Stimulated activated CD8-positive, alpha-beta memory T cell treated with anti-CD3 and anti-CD28 coated beads, Interleukin-7, amount 100 ng/mL, for 1 hour (primary cell): ENCODE measurements at places on chromosomes 5 and 9.

DNA sequence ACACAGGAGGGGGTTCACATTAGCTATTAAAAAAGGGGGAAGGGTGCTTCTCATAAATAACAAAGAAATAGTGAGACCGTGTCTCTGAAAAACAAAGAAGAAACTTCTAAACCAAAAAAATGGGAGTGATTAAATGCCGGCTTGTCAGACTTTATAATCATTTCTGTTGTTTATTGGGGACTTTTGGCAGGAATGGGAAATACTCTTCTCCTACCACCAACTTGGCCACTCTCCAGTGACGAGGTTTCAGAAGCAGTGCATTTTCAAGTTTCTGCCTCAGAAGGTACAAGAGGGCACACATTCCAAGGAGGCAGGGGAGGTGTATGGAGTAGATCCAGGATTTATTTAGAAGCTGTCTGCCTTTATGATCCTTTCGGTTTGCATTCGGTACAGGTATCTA is 46.2 kb downstream of the LIX1 start:
- DNase-seq = no peak

- DNase-seq = no peak
Observed at GRCh38 chr5:50435168-50435567, 5.9 kb downstream of the EMB start.

DNA sequence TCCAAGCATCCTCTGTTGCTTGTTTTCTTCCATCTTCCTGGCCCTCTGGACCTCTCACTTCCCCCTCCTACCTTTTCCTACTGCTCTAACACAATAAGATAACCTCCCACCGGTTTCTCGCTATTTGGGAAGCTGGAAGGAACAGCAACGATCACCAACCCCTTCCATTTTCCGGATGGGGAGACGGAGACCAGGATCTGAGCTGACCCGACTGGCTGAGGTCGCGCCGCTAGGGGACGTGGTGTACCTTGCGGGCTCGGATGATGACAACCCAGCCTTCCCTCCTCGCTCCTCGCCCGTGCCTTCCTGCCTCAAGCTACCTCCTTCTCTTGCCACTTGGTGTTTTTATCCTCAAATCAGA is 1.9 kb downstream of the LPAR1 start:
- no peak for DNase-seq

DNA sequence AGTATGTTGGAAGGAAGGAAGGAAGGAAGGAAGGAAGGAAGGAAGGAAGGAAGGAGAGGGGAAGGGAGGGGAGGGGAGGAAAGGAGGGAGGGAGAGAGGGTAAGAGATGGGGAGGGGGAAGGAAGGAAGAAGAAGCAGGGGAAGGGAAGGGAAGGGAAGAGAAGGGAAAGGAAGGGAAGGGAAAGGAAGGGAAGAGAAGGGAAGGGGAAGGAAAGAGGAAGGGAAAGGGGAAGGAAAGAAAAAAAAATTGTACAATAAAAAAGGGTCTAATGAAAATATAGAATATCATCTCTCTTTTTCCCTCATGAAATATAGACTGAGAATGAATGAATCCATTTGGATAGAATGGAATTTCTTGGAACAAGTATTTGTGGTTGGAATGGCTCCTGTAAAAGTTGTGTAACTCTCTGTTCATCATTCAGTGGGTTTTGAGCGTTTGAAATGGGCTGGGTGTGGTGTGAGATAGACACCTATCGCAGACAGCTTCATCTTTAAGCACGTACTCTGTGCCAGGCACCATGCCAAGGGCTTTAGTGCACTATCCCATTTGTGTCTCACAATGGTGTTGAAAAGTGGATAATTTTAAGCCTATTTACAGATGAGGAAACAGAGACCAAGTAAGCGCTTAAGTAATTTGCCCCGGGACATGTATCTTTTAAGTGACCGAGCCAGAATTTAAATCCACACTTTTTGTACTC is 11.6 kb upstream of the PAPPA start:
- no peak for DNase-seq

GRCh38 chr5:76999451-76999850 is 30.8 kb upstream of the AGGF1 start:
- DNase-seq = no peak

DNA sequence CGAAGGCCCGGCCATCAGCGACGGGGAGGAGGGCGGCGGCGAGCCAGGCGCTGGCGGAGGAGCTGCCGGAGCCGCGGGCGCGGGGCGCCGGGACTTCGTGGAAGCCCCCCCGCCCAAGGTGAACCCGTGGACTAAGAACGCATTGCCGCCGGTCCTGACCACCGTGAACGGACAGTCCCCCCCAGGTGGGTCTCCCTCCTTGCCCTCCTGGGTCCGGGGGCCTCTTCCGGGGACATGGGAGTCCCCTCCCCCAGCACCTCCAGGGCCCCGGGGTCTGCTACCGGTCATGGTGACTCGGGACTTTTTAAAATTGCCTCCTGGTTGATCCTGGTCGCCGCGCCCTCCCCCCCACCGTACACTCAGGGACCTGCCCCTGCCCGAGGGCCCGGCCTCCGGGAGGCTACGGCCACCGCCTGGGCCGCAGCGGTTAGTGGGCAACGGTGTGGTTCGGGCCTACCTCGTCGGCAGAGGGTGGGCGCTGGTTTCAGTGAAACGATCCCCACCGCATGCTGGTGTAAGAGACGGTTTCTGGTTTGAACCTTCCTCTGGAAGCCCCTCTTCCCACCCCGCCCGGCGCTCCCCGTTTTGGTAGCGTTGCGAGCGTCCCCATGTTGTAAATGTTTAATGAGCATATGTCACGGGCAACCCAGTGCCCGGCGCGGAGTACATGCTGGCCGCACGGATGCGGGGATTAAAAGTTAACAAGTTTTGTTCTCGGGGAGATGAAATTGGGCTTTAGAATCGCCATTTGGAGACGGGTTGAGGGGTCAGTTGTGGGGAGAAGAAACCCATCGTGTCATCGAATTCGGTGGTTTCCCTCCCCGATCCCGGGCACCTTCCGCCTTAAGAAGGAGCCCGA is 1.1 kb downstream of the LARP1 start:
- peak; percentile 2 for DNase-seq

DNA sequence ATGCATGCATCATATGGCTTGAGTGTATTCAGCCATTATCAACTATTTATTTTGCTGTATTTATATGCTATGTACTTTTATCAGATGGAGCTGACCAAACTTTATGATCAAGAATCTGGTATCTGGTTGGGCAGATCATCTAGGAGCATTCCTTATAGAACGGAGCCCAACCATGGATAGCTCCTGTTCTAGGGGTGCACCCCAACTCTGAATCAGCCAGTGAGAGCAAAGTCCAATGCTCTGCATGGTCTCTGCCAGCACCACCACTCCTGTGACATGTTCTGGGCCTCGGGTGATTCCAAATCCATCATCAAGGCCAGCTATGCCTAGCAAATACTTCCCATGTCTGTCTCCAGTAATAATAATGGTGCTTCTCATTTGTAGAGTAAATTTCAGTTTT is 517.5 kb downstream of the AGTPBP1 start:
- DNase-seq = no peak

DNA sequence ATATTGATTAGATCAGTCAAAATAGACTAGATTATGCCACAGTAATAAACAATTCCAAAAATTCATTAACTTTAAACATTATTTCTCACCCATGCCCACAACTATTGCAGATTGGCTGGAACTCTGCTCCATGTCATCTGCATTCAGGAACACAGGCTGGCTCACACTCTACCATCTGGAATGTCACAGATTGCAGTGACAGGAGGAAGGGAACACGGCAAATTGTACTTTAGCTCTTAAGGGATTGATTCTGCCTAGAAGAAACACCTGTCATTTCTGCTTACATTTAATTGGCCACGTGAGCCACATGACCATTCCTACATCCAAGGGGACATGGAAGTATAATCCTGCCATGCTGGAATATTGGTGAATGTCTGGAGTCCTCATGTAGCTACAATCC is 54.4 kb downstream of the ATPSCKMT start:
- DNase-seq = no peak

GRCh38 chr9:12846035-12846434 is 71.2 kb downstream of the LURAP1L start:
- DNase-seq = no peak

- no peak for DNase-seq
Observed at GRCh38 chr9:86471171-86471815, 117.1 kb upstream of the TUT7 start.

DNA sequence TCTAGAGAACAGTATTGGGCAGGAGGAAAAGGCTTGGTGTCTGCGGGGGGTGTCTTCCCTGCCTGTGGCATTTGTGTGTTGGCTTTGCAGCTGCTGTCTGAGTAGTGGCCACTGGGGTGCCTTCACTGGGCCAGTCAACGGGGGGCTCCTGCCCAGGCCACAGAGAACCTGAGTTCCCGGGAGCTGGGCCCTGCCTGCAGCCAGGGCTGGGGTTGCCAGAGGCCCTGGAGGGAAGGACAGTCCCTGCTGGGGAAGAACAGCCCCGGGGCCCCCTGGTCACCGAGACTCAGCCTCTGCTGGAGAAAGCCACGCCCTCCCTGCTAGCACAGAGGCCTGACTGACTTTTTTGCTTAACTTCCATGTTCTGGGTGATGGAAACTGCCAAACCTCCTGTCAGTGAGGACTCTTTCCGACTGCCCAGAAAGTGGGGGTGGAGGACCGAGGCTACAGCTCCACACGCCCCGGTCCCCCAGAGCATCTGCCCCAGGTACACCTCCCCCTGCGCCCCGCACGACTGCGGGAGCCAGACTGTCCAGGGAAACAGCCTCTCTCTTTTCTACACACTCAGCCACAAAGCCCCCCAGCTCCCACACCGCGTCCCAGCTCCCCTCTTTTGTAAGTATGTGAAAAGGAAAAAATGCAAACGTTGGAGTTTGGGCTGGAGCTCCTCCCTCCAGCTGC is 133.4 kb downstream of the DAB2IP start:
- no peak for DNase-seq

- DNase-seq = no peak
Observed at GRCh38 chr9:11726659-11727058, 966.5 kb upstream of the TYRP1 start.

DNA sequence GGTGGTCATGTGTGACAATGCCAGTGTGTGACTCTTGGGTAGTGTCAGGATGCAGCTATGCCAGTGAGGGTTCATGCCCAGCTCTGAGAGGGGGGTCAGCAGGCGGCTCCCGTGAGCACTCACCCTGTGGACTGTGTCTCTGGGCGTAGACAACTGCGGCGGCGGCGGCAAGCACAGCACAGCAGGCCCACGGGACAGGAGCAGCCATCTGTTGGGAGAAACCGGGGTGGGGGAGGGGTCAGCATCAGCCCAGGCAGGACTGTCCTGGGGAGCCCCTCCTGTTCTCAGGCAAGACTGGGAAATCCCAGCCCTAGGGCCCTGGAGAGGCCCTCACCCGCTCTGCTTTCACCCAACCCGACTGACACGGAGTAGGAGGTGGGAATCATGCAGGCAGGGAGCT is 20.8 kb downstream of the CNTFR start:
- no peak for DNase-seq

DNA sequence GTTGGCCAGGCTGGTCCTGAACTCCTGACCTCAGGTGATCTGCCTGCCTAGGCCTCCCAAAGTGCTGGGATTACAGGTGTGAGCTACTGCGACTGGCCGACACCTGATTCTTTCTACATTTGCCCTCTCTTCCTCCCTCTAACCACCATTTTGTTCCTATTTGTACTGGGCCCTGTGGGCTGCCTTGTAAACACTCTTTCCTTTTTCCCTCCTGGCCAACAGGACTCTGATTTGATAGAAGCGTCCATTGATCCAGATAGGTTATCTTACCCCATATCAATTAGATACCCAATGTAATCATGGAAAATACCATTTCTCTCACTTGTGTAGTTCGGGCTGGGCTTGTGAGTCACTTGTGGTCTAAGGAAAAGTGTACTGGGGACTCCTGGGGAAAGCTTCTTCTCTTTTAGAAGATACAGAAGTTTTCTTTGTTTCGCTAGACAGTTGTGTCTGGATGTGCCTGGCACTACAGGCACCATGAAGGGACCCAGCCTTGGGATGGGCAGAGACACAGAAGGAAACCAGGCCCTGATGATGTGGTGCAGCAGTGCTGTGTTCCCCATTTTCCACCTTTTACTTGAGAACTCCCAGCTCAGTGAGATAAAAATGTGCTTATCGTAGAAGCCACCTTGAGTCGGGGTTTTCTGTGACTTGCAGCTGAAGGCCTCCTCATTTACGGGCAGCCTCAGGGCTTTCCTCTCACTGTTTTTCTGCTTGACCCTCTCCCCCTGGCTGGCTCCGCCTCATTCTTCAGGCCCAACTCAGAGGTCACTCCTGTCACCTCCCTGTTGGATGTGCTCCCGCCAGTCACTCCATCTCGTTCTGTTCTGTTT is 32.8 kb upstream of the CPEB4 start:
- DNase-seq = no peak

- DNase-seq = no peak
Observed at GRCh38 chr5:173736923-173737412, 120.5 kb upstream of the BOD1 start.

GRCh38 chr5:81241001-81241400 is 7.9 kb downstream of the CKMT2 start:
- no peak for DNase-seq

- no peak for DNase-seq
Observed at GRCh38 chr5:83066548-83067110, 10.6 kb downstream of the TMEM167A start.

GRCh38 chr5:145246961-145247744 is 588.0 kb downstream of the PRELID2 start:
- DNase-seq = no peak

GRCh38 chr5:81315336-81315735 is 13.9 kb downstream of the ZCCHC9 start:
- DNase-seq = no peak

- DNase-seq = peak; percentile 24
Observed at GRCh38 chr9:129141066-129142041, 30.1 kb downstream of the PTPA start.

- DNase-seq = no peak
Observed at GRCh38 chr5:175288048-175288621, 155.8 kb downstream of the DRD1 start.

DNA sequence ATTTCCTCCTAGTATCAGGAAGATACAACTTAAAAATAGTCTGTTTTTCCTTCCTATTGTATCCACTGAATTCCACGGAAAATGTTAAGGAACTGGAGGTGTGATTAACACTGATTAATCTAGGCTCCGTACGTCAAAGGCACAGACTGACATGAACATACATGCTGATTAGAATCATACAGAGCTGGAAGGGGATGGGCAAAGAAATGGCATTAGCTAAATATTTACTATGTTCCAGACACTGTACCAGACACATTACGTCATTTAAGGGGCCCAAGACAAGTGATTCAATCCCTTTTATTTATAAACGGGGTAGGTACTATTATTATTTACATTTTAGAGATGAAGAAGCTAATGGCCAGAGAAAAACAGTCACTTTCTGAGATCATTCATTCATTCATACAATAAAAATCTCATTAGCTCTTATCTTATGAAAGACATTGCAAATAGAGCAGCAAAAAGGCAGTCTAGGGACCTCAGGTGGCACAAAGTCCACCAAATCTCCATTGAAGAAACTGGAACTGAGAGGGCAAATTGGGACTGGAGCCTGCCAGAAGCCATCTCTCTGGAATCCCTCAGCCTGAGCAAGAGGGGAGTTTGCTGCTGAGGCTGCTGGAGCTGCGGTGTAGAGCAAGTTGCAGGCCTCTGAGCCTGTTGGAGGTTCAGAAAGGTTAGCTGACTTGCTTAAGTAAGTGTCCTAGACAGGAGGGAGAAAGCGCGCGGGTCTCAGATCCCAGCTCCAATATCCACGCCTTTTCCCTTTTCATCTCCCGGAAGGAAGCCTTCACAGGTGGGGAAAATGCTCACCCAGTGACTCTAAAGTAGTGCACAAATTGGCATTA is 1.6 kb upstream of the TGFBR1 start:
- DNase-seq = no peak
